Left renal cortex interstitium (tissue), 4 donors: ENCODE measurements at places on chromosomes 2 and 18.

DNA sequence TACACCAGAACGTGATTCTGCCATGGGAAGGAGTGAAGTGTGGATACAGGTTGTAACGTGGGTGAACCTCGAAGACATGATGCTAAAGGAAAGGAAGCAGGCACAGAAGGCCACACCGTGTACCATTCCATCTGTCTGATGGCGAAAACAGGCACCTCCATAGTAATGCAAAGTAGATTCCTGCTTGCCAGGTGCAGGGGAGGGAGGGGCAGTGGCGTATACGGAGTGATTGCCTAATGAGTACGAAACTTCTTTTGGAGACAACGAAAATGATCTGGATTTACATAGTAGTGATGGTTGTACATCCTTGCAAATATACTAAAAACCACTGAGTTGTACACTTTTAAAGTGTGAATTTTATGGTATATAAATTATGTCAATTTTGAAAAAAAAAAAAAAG is 106.7 kb downstream of the GBX2 start:
- no peak for DNase-seq

DNA sequence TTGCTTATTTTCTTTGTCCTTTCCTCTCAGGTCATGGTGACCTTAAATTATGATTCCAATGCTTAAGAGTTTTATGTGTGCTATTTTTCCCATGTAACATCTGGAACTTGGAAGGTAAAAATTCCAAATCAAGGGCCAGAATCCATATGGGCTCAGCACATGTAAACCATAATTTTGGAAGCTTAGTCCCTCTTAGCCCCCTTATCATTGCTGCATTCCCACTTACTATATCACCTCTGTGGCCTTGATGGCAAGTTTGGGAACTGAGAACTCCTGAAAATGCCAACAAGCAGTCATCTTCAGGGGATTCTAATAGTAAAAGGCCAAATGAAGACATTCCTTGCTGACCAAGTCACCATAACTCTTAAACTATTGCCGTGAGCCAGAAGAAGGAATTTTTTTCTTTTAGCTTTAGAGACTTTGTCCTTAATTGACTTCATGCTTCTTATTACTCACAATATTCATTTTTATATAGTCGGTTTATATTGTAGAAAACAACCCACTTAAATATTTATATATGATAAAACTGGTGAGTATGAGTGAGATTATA is 251.4 kb downstream of the SLC8A1 start:
- no peak for DNase-seq

DNA sequence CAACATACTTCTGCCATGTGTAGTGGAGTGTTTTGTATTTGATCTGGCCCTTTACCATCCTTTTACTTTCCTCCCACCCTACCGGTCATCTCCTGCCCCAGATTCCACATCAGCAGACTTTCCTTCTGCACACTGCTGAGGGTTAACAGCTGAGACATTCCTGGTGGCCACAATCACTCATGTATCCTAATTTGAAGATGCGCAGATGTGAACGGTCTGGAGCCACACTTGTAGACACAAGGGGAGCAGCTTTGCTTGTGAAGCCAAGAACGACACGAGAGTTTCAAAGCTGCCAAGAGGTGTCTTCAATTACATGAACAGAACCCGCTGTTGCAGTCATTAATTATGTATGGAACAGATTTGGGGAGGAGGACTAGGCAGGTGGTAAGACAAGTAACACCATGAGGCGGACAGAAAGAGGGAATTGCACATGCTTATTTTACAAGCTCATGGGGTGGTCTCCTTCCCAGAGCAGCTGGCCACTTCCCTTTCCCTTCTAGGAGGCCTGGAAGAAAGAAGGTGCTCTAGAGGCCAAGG is 260.7 kb upstream of the KLHL29 start:
- DNase-seq, result no peak

DNA sequence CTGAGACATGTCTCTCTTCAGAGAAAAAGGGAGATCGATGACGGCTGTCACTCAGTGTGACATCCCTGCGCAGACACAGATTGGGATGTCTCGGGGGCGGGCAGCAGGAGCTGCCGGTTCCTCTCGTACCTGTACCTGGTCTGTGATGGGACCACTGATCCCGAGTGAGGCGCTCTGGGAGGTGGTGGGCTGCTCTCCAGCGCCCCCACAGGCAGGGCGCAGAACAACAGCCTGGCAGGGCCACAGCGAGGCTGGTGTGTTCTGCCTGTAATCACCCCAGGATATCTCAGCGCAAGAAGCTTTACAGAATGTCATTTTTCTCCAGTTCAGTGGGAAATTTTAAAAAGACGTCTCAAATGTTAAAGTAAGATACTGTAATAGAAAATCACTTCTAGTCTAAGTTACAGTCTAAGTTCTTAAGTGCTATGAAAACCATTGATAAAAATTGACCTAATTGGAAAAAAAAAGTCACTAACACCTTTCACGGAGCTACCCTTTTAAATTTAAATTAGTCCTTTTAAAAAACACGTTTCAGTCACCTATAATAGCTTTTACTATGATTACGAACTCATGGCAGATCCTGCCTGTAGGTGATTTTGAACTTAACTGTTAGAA is 189.8 kb downstream of the SNTG2 start:
- DNase-seq, result no peak

GRCh38 chr2:127678991-127679390 is 3.7 kb upstream of the LIMS2 start:
- DNase-seq, result no peak

GRCh38 chr18:3898861-3899613 is 449.1 kb downstream of the TGIF1 start:
- DNase-seq, result no peak

GRCh38 chr2:131035112-131035825 is 58.0 kb downstream of the FAM168B start:
- no peak for DNase-seq

GRCh38 chr2:134333646-134334189 is 79.8 kb downstream of the MGAT5 start:
- DNase-seq, result no peak

- DNase-seq, result no peak
These were observed 10.4 kb downstream of the CHMP3 start for GRCh38 chr2:86552889-86553288.

GRCh38 chr2:7557376-7557775 is 640.2 kb downstream of the RNF144A start:
- DNase-seq, result no peak

DNA sequence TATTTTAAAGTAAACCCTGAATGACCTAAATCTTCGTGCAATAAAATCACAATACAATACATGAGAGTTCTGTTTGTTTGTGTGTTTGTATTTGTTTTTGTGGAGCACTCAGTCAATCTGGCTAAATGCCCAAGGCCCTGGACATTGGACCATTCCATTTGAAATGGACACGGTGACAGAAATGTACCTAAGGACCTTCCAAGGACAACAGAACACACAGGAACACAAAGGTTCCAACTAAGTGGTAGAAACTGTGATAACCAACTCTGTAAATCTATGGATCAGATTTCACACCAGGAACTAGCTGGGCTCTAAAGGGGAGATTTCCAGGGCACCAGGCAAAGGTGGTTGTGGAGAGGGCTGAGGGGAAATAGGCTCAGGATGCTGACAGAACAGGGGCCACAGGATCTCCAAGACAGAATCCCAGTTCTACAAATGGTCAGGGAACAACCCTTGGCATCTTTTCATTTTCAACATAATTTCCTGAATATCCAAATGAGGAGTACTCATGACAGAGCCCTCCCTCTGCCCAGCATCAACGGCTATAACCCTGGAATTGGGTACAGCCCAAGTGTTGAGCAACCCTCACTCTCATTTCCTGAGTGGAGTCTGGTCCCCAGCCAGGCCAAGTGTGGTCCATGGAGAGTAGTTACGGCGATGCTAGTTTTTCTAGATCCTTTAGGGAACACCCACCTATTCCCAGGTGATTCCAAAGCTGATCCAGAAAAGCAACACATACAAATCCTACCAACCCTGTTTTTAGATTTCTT is 78.4 kb downstream of the NCKAP5 start:
- no peak for DNase-seq

DNA sequence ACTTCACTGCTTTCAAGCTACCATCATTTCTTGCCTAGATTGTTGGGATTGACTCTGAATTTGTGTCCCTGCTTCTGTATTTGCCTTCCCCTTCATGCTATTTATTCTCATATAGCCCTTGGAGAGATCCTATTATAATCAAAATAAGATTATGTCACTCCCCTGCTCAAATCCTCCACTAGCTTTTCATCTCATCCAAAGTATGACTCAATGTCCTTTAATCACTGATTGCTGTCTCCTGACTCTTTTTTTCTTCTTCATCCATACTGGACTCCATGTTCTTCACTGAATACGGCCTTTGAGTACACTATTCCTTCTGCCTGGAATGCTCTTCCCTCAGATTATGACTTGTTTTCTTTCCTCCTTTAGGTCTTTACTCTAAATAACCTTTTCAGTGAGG is 5.0 kb downstream of the RBKS start:
- no peak for DNase-seq

- no peak for DNase-seq
These were observed 315.3 kb downstream of the CYP26B1 start for GRCh38 chr2:71832388-71832787.

DNA sequence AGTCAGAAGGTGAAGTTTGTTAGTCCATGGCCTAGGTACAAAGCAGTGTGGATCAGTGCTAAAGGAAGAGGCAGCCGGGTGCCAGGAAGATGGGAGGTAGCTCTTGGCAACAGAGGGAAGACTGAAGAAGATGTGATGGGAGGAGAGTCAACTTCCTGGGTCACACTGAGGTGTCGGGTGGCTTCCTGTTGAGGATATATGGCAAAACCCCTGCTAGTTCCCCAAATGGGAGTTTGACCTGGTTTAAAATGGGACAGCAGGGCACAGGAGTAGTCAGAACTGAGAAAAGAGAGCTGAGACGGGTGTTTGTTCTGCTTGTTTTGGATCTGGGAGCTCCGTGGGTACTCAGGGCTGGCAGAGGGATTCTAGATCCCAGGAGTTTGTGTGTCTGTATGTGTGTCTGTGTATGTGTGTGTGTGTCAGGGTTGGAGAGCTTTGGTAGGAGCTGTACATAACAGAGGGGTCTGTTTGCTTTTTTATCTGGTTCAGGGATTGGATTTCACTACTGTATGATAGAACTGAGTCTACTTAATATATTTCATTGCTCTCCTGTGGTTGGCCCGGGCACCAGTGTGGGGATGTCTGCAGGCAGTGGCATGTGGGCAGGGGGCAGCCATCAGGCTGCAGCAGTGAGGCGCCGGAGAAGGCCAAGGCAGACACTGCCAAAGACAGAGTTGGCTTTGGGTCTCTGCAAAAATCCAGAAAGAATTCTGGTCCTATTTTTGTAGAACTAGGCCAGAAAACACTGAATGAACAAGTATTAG is 17.1 kb downstream of the MXD1 start:
- DNase-seq, result no peak

- no peak for DNase-seq
These were observed 4.5 kb downstream of the KANSL3 start for GRCh38 chr2:96633641-96634040.

- no peak for DNase-seq
These were observed 35.4 kb downstream of the INSIG2 start for GRCh38 chr2:118123561-118124232.

DNA sequence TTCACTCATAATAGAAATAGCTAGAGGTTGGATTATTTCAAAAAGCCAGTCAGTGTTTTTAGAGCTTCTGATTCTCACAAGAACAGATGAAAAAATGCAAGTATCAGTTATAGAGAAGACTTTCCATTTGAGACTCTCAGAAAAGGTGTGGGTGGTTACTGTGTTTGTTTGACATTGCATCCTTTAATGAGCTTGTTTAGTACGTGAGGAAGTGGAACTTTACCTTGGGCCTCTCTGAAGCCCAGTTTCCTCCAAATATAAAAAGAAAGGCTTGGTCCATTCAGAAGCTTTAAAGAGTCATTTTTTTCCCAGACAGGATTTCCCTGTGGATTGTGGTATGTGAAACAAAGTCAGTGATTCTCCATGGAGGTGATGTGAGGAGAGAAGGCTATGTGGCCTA is 89.9 kb upstream of the RANBP2 start:
- no peak for DNase-seq
